Heart right ventricle (tissue), 16 donors: ENCODE measurements at places on chromosomes 3 and 15. TPM values are rescaled to one million over a fixed set of nuclear protein-coding genes. Genes with fewer than 3 reads are reported as not detected.

The ALCAM gene
- total RNA-seq, result 2.8 TPM

The FRMD5 gene
- total RNA-seq, result 60.0 TPM

The LRTM1 gene
- not detected for total RNA-seq

The DHFR2 gene
- total RNA-seq, result 4.2 TPM

The ATP8B4 gene
- total RNA-seq, result 1.7 TPM

The IGF1R gene
- 70.3 TPM for total RNA-seq

The CPLX3 gene
- not detected for total RNA-seq

The FAM227B gene
- total RNA-seq, result 22.8 TPM

The LSMEM2 gene
- 33.6 TPM for total RNA-seq

The MUC4 gene
- total RNA-seq, result not detected

The GRK7 gene
- not detected for total RNA-seq

The PRR20G gene
- total RNA-seq, result not detected

The KBTBD13 gene
- total RNA-seq, result 4.6 TPM

The ANKRD34C gene
- 0.39 TPM for total RNA-seq

The CHST13 gene
- total RNA-seq, result 0.66 TPM

The ACVR2B gene
- total RNA-seq, result 4.6 TPM

The SUSD5 gene
- total RNA-seq, result 0.96 TPM
